ENCODE measurements at places on chromosomes 13 and 19.

GRCh38 chr13:75495938-75496337 is 14.0 kb upstream of the TBC1D4 start:
- DNase-seq, result no peak

DNA sequence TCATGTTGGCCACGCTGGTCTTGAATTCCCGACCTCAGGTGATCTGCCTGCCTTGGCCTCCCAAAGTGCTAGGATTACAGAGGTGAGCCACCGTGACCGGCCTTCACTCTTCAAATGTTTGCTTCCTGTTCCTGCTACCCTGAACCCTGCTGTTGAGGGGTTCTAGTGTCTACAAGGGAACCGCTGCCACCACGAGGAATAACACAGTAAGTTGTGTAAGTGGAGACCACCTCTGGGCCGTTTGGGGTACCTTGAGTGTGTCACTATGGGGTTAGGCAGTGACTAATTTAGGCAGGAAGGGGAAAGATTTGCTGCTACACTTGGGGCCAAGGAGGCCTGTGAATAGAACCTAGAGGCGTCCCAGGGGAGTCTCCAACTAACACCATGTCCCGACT is 2.2 kb upstream of the MYADM start:
- no peak for DNase-seq

DNA sequence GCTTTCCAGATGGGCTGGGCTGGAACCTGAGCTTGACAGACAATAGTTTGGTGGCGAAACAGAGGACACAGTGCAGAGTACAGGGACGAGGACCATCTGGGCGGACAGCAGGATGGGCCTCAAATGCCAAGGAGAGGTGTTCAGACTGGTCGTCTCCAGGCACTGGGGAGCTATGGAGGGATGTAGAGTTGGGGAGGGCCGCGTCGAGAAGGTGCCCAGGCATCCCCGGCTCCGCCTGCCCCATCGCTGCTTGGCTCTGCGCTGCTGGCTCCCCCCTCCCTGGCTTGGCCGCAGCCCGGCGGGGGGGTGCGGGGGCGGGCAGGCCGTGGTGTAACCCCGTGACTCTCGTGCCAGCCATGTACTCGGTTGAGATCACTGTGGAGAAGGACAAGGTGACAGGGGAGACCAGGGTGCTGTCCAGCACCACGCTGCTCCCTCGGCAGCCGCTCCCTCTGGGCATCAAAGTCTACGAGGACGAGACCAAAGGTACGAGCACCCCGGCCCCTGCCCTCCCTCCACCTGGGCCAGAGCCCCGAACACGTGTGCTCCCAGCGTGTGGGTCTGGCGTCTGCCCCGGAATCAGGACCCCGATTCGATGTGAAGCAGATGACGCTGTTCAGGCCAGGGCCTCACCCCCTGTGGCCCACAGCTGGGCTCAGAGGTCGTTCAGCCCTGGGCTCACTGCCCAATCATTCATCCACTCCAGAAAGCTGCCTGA is 10.8 kb upstream of the MISP start:
- DNase-seq, result no peak

DNA sequence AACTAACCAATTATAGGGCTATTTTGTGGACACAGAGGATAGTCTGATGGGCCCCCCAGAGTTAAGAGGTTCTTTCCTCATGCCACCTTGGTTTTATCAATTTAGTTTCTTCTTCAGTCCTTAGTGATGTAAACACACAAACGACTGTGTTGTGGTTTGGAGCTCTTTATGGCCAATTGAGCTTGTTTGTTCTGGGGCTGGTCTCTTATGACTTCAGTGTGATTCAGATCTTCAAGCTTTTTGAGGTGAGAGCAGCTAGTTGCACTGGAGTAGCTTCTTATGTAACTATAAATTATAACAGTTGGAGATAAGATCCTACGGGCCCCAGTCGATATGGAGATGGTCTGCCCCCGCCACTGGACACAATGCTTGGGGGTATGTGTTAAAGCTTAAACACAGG is 22.0 kb upstream of the GJB6 start:
- DNase-seq, result no peak

- DNase-seq, result no peak
These were observed 213.3 kb downstream of the MZT1 start for GRCh38 chr13:72514146-72514545.

Measured in neural crest cell (in vitro differentiated cells).